ENCODE measurements at places on chromosomes 4 and X.

DNA sequence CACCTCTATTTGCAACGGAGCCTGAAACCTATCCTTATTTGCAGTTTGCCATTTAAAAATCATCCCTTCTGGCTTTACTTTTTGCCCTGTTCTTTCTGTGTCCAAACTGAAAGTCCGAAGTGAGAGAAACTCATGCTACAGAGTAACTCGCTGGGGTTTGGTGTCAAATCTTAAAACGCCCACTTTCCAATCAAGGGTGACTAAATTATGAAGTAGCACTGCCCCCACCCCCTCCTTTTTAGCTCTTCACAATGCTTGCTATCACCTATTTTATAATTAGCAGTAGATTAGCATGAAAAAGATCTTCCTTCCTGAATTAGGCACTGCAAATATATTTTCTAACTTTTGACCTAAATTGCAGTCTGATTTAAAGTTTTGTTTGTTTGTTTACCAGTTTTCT, 52.5 kb downstream of the VGLL1 start:
- no peak for DNase-seq

DNA sequence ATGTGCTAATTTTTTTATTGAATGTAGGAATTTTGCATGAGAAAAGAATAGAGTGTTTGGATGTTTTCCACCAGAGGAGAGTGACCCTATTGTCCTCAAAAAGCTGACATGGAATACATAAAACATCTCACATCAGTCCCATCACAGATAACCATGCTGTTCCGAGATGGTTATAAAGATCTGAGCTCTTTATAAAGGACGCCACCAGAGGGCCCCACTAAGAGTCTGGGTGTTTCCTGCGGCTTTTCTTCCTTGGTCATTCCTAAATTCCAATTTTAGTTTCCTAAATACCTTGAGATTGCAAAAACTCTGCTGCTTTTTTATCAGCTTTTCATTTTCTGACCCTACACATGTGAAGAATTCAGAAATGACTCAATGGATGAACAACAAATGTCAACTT, 504.5 kb upstream of the FRG1 start:
- DNase-seq: peak; percentile 5

GRCh38 chr4:185222598-185222997, 13.2 kb downstream of the SNX25 start:
- no peak for DNase-seq

DNA sequence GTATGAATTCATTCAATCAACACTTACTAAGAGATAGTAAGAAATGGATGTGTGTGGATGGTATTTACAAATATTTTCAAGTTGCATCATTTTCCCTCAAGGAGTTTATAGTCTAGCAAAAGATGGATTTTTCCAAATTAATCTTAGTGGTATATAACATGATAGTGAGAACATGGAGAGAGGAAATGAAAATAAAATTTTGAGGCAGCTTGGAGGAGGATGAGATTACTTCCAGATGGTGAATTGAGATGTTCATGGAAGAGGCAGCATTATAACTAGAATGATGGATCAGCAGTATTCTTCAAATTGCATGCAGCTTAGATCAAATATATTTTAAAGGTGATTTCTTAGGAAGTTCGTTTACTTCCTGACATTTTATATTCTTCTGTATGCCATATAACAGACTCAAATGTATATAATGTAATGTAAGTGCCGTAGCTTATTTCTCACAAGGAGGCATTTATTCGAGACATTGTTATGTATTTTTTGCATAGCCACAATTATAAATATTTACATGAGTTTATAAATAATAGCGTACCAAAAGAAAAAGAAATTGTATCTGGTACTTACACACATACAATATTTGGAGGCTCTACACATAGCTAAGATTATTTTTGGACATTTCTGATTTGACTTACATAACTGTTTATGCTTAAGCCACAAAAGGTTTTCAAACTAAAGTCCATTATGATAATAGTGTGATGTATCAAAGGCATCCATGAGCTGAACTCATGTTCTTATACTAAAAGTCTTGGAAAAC, 439.4 kb downstream of the SPRY1 start:
- no peak for DNase-seq

- no peak for DNase-seq
Measured at GRCh38 chr4:143344774-143345173, 8.1 kb downstream of the GAB1 start.

GRCh38 chr4:137610960-137611359, 78.7 kb upstream of the PCDH18 start:
- DNase-seq: peak; percentile 28

DNA sequence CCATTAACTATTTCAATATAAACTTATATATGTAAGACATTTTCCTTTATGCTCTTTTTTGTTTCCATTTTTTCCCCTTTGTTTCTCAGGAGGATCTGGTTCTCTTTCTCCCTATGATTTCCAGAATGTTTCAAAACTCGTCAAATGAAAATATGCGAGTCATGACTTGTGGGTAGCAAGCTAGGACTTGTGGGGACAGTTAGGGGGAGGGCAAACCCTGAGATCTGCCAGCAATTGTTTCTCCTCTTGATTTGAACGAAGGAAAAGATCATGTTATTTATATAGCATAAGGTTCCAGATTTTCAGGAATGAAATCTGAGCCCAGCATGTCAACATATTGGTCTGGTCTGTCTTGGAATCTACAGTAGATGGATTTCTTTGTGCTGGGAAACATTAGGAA, 28.9 kb upstream of the GPC4 start:
- DNase-seq: no peak

Measured in NAMALWA (cell line).